Osteoblast (primary cell): ENCODE measurements at places on chromosomes 2 and 18. TPM values are rescaled to one million over a fixed set of nuclear protein-coding genes. Genes with fewer than 3 reads are reported as not detected.

DNA sequence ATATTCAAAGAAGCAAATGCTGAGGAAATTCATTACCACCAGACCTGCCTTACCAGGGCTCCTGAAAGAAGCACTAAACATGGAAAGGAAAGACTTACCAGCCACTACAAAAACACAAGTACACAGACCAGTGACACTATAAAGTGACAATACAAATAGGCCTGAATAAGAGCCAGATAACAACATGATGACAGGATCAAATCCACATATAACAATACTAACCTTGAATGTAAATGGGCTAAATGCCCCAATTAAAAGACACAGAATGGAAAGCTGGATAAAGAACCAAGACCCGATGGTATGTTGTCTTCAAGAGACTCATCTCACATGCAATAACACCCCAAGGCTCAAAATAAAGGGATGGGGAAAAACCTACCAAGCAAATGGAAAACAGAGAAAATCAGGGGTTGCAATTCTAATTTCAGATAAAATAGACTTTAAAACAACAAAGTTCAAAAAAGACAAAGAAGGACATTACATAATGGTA, 353.4 kb downstream of the LNPK start:
- DNase-seq = no peak

DNA sequence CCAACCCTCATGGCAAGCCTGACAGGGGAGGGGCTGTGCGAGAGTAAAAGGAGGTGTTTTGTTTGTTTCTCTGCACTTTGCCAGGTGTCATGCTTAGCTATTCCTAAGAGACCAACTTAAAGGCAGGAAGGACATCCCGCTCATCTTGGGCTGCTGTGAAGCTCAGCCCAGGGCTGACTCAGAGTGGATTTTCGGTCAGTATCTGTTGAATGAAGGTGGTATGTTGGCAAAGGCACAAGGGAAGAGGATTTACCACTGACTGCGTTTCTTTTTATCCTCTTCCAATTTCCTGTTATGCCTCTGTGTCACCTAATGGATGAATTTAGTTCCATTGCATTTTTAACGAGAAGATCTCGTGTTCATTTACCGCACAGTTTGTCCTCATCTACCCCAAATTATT, 18.9 kb downstream of the TRPM8 start:
- no peak for DNase-seq

- DNase-seq = no peak
Observed at GRCh38 chr2:205119136-205119535, 563.2 kb upstream of the NRP2 start.

Gene KRTCAP3
- under 0.01 and 0.72 TPM in 2 replicates for total RNA-seq

DNA sequence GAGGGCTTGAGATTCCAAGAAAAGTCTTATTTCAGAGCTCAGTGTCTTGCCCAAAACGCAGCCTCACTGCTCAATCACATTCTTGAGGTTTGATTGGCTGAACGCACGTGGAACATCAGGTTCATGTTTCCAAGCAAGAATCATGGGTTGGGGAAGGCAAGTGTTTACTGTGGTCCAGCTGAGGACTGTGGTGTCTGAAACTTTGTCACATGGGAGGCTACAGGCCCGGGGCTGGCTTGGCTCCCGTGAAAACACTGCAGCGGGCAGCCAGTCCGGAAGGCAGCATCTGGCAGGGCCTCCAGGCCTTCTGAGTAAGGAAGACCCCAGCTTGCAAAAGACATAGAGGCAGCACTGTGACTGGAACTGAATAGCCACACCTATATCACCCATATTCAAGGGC, 84.7 kb downstream of the POLR1A start:
- peak; percentile 93 for DNase-seq
